ENCODE measurements at places on chromosomes 5 and 9.
A peak's percentile ranks its signal among the peaks of the same experiment; 100 is the strongest.

DNA sequence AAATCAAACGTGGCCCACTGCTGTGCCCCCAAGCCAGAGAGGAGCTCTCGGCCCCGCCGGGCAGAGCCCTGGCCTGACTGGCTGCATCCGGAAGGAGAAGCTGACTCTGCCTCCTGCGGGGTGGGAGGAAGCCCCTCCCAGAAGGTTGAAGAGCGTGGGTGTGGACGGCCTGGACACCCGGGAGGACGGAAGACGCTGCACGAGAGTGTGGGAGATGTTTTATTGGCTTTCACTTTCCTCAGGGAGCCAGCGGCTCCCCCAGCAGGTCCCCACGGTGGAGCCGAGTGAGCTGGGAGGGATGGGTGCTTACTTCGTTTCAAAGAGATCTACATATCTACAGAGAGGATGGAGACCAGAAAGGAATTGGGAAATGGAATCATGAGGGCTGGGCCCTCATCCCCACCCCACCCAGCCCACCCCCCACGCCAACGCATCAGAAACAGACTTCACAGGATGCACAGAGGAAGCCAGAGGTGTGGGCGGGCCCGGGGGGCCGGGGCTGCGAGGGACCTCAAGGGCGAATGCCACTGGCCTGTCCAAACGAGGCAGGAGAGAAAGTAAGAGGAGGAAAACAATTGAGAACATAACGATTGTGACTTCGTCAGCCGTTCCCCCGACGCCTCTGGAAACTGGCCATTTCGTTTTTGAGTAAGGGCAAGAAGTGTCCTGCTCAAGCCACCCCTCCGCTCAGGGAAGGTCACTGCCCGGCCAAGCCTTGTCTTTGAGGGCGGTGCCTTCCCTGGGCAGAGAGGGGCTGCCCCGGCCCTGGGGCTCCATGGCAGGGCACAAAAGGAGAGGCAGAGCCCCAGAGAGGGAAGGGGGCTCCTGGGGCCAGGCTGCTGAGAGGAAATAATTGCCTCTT lies 32.1 kb downstream of the FAM163B start:
- no peak for DNase-seq

GRCh38 chr9:7523426-7524043 lies 276.0 kb downstream of the DMAC1 start:
- no peak for DNase-seq

- DNase-seq = no peak
Measured at GRCh38 chr9:126508171-126508591, 105.5 kb upstream of the LMX1B start.

DNA sequence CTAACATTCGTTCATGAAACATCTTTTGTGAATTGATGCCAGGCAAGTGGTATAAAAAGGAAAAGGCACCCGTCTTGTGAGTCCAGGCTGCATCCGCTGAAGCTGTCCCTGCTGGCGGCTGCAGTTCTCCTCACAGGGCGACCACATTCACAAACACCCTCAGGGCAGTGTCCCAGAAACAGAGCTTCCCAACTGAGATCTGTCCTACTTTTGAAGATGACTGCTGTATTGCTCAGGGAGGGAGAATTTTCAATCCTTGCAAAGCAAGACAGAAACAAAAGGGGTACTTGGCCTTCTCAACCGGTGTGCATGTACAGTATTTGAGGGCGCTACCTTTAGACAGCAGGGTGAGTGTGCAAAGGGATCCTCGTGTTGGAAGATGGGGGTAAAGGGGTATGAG lies 316.1 kb downstream of the GADD45G start:
- no peak for DNase-seq

GRCh38 chr9:72431036-72431435 lies 66.0 kb upstream of the ZFAND5 start:
- no peak for DNase-seq

DNA sequence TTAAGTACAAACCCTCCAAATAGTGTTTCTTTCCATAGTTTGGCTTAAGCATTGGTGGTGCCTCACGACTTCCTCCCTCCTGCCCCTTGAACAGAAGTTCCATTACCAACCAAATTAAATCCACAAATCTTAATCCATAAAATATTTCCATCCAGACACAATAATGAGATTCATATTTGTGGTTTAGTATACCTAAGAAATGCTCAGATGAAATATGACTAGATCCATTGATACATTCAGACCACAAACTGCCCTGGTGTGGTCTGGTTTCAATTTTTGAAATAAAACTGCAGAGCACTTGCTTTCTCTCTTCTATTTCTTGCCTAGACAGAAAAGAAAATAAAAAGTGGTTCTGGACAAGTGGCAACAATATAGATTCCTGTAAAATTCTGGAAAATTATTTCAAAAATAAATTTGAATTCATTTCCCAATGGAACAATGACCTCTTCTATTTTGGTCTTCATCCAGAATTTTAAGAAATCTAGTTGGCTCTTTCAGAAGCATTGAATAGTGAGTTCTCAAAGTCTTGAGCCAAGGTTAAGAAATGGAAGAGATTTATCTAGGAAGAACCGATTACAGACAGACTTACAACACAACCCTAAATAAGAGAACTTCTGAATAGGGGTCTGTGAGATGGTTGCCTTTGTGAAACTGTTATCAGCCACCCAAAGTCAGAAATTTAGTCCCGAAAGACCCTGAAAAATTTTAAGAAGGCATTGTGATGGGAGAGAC lies 14.0 kb downstream of the TNC start:
- DNase-seq = no peak

DNA sequence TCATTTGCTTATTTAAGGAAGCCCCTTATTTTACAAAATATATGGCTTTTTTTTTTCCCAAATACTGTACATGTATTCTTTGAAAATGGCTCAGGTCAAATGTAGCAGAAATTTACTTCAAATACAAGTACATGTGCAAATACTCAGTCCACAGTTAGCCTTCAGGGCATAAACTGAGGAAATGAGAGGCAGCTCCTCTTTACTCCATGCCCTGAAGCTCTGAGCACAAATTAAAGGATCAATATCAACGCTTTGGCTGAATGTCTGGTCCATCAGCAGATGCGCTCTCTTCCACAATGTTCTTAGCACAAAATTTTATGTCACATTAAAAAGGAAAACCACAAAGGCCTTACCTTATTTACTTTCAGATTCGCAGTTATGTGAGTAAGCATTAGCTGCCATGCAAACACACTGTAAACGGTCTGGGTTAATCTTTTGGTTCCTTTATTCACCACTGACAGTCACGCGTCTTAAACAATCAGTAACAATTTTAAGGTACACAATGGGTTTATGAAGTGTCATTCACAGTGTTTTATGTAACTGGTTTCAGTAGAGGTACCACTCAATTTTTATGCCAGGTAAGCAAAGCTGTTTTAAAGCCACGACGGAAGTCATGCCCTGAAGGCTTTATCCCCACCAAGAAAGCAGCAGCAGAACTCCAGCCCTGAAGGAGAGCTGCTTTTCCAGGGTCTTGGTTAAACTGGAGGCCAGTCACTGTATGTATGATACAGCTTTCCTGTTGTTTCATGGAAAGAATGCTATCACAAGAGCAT lies 103.4 kb downstream of the OTULIN start:
- DNase-seq = no peak

DNA sequence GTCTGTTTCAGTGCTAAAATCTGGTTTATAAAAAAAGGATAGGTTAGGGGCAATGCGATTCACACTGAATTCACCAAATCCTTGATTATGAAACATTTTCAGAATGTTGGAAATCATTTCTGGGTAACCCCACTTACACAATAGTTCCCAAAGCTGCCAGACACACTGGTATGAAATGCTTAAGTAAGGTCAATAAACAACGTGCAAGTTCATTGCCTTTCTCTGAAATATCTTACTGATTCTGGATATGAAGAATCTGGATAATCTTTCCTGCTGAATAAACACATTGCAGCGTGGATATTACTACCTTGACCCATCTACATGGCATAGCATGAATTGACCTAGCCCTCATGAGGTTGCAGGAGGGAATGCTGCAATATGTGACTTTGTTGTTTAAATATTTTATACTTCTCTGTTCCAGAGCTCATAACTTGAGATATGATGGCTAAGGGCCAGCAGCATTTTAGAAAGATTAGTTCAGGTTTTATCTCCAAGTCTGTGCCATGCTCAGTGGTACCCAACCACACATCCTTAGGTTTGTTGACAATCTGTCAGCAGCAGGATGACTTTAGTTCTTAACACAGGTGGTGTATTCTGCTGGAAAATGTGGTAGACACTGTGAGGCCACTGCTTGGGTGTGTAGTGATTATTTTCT lies 121.0 kb downstream of the NREP start:
- DNase-seq = peak; percentile 27

- DNase-seq = no peak
Measured at GRCh38 chr5:121668635-121669034, 183.0 kb upstream of the FTMT start.

DNA sequence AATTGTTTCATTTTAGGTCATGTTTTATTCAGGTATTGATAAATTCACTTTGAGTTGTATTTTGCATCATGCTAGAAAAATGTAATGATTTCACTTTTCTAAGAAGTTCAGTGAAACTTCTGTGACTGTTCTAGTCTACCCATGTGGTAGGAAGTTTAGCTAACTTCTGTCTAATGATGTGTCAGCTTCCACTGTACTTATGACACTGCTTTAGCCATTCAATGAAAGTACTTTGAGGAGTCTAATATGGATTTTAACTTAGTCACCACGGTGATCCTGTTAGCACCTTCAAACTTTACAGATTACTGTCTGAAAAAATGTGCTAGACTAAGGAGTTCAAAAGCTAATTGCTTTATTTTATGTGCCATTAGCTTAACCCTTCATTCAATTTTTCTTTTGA lies 1510.5 kb upstream of the CDH9 start:
- no peak for DNase-seq

GRCh38 chr9:135787776-135788575 lies 86.0 kb downstream of the KCNT1 start:
- no peak for DNase-seq

DNA sequence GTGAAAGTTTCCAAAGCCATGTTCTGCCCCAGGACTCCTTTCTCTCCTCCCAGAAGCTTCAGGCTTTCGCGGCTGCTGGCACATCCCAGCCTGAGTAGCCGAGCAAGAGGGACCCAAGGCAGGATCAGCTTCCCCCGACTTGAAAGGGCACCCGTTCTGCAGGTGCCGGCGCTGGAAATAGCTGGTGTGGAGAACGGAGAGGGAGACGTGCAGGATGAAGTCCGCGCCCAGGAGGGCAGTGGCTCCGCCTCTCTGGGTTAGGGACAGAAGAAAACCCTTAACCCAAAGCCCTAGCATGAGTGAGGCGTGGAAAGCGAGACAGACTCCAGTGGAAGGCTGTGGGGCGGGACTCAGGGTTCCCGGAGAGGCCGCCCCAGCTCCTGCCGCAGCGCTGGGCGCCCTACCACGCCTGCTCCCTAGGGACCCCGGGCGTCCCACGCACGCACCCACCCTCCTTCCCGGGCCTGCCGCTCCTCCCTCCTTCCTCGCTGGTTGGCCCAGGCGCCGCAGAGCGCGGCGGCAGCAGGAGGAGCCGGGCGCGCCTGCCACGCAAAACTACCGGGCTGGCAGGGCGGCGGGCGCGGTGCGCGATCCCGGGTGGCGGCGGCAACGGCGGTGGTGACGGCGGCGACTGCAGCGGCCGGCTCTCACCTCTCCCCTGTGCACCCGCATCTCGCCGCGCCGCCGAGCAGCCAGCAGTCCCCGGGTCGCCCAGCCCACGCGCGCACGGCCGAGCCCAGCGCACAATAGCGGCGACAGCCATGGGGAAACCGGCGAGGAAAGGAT lies at the start of gene SLC1A1:
TSS of gene SLC1A1 (plus strand) at position 550 of the 786 bp plus-strand sequence. CDS start at position 762, 212 bp downstream.
- DNase-seq = peak; percentile 81

DNA sequence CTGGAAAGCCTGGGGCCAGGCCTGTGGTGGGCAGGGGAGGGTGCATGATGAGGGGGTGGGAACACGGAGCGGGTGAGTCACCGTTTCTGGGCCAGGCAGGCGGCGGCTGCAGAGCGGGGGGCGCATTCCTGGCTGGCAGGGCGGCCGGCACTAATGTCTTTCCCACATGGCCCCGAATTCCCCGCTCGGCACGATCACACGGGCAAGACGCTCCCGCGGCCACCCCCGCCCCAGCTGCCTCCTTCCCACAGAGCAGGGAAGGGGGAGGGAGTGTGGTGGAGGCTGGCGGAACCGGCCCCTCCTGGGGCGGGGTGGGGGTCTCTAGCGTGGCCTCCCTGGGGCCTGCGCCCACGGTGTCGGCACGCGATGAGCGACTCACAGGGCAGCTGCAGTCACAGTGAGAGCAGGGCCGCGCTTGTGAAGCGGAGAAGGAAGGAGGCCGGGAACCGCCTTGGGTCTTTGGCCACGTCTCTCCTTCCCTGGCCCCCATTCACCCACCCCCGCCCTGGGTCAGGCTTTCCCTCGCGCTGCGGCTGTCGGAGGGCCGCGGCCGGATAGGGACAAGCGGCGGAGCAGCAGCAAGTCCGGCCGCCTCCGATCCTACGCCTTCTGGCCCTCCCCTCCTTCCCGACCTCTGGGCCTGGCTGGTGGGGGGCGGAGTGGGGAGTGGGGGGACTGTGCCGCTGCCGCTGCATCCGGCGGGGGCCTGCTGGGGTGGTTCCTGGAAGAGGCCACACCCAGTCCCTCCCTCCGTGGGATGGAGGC lies 48.9 kb downstream of the CXXC5 start:
- peak; percentile 93 for DNase-seq

DNA sequence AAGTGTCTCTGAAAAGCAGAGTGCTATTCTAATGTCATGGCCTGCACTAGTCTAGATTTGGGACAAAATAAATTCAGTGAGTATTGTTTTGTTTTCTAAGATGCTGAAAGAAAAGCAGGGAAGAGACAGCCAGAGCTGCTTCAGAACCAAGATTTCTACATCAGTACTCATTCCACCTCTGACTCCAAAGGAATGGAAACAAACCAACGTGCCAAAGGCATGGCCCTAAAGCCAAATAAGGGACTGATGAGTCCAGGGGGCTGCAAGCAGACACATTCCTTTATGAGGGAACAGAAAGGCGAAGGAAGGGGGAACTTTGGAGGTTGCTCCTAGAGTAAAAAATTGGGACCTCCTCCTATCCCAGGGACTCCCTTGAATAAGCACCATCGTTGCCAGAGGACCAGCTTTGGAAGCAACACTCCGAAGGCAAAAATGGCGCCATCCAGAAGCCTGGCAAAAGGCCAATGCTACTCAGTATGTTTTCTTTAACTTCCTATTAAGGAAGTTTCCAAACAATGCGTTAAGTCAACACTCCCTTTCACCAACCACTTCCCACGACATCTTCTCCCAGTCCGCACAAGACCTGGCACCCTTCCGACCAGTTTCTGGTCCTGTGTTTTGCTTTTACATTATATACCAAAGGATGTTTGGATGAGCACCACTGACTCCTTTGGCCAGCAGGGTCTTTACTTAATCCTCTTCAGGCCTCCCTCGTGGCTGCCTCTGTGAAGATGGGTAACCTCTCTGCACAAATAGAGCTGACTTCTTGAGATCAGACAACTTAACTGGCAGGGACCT lies 31.6 kb downstream of the ADAM19 start:
- peak; percentile 38 for DNase-seq

Measured in AG20443 (cell line).